ENCODE measurements at places on chromosomes 2 and 18. TPM values are rescaled to one million over a fixed set of nuclear protein-coding genes. Genes with fewer than 3 reads are reported as not detected.

The SCN2A gene
- total RNA-seq = not detected

The UGT1A5 gene
- not detected for total RNA-seq

The LONRF2 gene
- not detected for total RNA-seq

DNA sequence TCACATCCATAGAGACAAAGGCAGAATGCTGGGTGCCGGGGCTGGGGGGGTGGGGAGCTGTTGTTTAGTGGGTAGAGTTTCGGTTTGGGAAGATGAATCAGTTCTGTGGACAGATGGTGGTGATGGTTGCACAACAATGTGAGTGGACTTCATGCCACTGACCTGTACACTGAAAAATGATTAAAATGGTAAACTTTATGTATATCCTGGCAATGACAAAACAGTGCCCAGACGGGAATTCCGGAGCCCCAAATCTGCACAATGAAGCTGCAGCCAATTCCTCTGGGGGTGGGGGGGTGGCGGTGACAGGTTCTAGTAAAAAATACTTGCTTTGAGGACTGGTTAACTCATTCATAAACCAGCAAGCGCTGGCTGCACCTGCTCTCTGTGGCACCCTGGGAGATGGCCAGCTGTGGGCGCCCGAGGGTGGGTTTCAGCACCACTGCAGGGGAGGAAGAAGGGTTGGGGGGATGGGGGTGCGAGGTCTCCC lies 81.8 kb upstream of the HPCAL1 start:
- H3K4me3 ChIP-seq = no peak overlapping the region
- no peaks in the 10 kb centered on the region for H3K27me3 ChIP-seq
- no peaks in the 10 kb centered on the region for H3K36me3 ChIP-seq
- peaks cover 26% of the 10 kb centered on the region for H3K4me1 ChIP-seq

- no peak overlapping the region for H3K27ac ChIP-seq
- no peak for DNase-seq
- no peaks in the 10 kb centered on the region for H3K27me3 ChIP-seq
- no peaks in the 10 kb centered on the region for H3K36me3 ChIP-seq
- no peaks in the 10 kb centered on the region for H3K4me1 ChIP-seq
- H3K4me3 ChIP-seq = no peak overlapping the region
These were observed 630.8 kb upstream of the PIK3C3 start for GRCh38 chr18:41324020-41324791.

The ONECUT2 gene
- 1.9 TPM for total RNA-seq
